CD8-positive, alpha-beta memory T cell (primary cell): ENCODE measurements at places on chromosomes 13 and 19. TPM values are rescaled to one million over a fixed set of nuclear protein-coding genes. Genes with fewer than 3 reads are reported as not detected.
A peak's percentile ranks its signal among the peaks of the same experiment; 100 is the strongest.

DNA sequence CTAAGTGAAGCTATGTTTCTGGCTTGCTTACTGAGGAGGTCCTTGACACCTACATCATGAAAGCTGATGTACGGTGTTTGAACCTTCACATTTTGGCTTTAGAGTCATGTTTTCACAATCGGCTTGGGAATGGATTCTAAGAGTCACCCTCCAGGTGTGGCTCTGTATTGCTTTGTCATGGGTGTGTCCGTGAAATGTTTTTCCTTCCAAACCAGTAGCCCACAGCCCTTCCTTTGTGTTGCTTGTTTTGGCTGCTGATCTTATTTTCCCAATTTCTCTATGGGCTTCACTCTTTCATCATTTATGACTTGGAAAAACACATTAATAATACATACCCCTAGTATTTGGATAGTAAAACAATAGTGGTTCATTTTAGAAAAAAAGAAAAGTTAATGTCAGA, 240.6 kb downstream of the GGACT start:
- no peak for DNase-seq

DNA sequence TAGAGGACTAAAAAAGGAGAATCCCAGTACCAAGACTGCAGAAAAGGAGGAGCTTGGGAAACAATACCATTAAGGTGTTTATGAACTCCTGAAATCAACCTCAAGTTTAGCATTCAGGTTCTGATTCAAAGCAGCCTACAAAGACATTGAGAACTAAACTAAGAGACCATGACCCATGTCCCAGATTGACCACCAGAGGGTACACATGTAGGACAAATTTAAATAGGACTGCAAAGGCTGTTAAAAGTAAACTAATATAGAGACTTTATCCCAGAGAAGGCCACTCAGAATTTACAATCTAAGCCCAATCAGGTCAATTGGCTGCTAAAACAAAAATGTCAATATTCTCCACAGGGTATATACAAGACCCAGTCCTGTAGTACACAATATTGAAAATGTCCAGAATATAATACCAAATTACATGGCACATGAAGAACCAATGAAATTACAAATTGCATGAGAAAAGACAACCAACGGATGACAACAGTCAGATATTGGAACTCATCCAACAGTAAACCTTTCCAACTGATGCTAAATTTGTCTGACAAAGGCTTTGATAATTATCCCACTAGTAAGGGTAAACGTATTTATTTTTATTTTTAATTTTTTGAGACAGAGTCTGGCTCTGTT, 682.4 kb downstream of the UQCRFS1 start:
- DNase-seq: no peak

DNA sequence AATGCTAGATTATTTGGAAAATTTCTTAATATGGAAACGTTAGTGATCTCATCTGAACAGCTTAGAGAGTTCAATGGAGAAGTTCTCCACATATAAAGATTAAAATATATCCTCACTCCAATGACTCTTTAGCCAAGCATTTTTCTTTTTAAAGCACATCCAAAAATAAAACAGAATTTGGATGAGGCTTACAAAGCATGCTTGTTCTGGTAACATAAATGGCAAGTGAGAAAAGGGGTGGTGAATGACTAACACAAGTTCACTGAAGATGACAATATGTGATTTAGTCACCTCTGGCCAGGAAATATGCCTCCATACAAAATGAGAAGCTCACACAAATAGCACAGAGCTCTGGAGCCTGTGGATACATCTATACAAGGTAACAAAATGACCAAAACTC, 253.0 kb downstream of the PCDH20 start:
- no peak for DNase-seq

DNA sequence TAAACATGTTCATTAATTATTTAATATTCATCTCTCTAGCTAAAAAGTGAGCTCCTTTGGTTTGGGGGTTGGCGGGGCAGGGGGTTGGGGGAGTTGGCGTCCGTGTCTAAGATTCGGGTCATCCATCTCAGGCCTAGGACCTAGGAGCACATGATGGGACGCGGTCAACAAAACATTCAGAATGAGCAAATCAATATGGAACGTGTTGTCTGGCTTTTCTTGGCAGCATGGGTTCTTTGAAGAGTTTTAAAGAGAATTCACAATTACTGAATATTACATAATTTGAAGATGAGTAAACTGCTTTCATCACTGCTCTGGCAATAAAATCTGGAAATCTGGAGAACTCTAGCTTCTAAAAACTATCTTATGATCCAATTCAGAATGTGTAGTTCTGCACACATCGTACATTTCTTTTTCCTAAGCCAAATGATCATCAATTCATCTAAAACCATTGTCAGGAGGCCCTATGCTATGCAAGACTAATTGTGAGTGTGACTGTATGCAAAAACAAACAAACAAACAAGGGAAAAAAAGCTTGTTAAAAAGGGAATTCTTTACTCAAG, 5.4 kb upstream of the ARGLU1 start:
- no peak for DNase-seq

DNA sequence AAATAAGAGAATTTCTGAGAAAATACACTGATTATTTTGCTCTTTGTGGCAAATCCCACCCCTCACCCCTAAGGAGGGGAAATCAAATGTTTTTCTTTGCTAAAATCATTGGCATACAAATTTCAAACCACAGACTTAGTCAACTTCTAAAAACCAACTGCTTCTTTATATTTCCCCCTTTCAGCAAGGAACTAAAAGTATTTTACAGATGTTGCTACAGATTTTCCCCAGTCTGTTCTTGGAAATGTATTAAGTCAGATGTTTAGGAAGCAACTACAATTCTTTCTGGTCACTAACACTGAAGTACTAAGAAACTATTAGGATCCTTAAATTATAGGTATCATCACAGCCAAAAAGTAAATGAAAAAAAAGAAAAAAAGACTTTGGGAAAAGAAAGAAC, 6.9 kb downstream of the MTMR6 start:
- no peak for DNase-seq

GRCh38 chr13:112931028-112931934, 37.7 kb upstream of the MCF2L start:
- DNase-seq: no peak

- DNase-seq: no peak
These were observed 56.5 kb downstream of the TSC22D1 start for GRCh38 chr13:44519642-44520041.

DNA sequence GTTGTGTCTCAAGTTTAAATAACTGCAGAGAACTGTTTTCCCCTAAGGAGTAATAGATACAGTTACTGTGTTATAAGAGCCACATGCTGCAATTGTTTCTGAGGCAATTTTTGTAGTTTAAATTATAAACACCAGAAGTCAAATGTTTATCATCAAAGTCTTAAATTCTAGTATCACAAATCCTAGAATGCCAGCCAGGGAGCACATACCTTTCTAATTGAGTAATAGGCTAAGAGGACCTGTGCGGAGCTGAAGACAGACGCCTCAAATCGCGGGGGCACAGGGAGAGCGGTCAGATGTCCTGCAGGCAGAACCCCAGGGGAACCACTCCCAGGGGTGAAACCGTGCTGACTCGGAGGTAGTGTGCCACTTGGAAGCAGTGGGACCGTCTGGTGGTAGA, 65.2 kb upstream of the TNFRSF19 start:
- no peak for DNase-seq

DNA sequence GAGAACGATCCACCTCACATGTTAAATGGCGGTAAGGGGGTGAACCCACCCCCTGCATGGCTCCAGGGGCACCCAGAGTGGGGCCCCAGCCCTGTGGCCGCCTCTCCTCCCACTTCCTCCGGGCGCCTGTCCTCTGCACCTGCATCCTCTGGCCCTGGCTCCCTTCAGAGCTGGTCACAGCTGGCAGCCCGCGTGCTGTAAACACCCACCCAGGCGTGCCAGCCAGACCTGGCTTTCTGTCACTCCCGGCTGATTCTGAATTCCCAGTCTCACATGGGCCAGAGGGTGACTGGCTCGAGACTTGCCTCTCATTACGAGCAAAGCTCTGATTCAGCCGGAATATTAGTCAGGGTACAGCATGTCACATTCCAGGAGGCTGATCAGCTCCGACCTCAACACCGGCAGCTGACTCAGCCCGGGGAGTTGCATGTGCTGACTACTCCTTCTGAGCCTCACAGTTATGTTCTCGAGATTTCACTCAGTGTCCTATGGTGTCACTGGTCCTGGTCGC, 75.1 kb downstream of the GNG7 start:
- no peak for DNase-seq

- DNase-seq: no peak
These were observed 171.4 kb downstream of the OXGR1 start for GRCh38 chr13:96822895-96823294.

GRCh38 chr13:110600261-110600819, 15.0 kb upstream of the NAXD start:
- DNase-seq: no peak

DNA sequence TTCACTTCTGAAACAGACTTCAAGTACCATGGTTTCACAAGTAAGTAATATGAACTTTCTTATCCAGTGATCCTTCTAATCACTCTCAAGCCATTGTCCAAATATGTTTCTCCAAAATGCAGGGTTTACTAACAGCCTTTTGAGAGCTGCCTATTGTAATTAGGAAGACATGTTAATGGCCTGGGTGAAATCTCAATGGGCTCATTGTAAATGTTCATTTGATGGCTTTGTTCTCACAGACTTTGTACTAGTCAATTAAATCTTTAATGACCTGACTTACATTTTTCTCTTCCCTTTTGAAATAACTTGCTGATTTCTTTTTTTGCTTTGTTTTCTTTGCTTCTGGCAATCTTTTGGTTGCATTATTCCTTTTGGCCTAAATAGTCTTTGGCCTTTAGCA, 444.8 kb downstream of the LIG4 start:
- DNase-seq: no peak

DNA sequence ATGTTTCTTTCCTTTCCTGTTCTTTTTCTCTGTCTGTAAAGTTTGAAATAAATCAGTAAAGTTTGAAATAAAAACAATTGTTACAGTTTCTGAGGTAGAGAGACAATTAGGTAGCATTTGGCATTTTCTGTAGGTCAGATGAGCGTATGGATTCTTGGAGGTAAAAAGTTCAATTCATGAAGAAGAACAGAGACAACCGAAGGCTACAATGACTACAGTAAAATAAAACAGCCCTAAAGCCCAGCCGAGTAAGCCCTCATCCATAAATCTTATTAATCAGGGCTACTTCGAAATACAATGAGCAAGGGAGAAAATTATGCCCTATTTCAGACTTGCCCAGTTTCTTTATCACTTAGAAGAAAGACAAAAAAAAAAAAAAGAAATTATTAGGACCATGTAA, 941.9 kb upstream of the SLC10A2 start:
- DNase-seq: no peak

DNA sequence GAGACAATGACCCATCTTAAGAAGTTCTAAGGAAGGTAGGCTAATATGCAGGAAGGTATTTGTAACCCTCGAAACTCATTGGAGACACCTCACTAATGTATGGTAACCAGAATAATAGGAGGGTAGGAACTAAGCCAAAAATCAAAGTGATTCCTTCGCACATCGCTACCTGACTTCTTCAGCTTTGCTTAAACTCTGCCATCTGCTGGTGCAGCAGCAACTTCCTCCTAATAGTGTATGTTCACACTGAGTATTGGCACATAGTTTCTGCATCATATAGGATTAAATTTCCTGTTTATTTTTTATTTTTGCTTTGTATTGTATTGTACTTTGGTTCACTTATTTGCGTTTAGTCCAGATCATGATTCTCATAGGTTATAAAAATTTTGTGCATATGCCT, 676.2 kb downstream of the GPC5 start:
- no peak for DNase-seq

DNA sequence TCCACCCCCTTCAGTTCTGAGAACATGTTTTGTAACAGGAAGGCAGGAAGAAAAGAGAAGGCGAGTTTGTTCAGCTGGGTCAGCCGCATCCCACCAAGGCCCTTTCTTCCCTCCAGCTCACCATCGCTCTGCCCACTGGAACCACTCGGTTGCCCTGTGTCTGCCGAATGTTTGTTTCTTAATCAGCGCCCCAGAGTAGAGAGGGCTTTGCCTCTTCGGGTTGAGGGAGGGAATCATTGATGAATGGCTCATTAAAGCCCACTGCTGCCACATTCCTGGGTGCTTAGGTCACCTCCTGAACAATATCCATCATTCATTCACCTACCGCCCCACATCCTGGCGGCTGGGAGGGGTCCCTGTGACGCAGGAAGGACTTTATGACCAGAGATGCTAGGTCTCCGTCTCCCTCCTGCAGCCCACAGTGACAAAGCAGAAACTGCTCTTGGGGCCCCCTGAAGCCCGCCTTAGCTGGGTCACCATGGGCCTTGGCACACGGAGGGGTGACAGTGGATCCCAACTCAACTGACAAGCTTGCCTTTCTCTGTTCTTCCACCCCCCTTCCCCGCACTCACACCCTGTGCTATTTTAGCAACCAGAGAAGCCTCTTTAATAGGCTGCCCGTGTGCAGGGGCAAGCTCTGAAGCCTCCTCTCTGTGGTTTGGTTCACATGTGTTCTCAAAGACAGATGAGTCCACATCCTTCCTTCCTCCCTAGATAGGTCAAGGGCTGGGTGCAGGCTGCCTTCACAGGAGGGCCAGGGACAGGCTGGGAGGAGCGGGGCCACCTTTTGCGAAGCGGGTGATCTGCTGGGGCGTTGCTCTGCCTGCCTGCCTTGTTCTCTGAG, 46.2 kb downstream of the ACTN4 start:
- DNase-seq: peak; percentile 72

DNA sequence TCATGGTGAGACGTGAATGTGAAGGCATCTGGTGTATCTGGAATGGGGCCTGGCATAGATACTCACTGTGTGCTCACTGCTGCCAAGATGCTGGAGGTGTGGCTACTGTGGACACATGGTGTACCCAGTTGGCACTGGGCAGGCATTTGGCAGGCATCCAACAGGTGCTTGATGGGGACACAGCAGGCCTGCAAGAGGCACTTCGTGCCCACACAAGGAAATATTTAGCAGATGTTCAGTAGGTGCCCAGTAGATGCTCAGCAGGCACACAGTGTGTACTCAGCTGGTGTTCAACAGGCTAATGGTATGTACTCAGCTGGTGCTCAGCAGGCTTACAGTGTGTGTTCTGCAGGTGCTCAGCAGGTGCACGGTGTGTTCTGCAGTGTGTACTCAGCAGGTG, 14.2 kb downstream of the CRTC1 start:
- no peak for DNase-seq

DNA sequence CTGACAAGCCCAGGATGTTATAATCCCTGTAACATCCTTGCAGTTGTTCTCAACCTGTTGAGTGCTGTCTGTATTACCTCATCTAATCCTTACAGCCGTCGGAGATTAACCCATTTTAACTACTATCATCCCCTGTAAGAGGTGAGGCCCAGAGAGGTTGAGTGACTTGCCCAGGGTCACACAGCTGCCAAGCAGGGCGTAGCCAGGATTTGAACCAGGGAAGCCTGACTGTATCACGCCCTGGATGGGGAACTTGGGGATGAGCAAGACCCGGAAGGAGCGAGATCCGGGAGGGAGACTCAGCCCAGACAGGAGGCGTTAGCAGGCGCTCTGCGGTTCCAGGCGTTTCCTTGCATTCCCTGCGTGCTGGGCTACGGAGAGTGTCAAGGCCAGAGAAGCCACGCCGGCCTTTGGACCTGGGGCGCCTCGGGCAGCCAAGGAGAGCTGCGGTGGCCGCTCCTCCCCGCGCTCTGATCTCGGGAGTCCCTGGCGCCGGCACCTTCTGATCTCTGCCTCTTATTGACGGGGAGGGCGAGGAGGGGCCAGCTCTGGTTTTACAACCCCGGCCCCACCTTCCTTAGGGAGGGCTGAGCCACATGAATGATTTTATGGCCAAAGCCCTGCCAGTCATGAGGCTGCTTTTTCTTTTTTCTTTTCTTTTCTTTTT, 6.2 kb downstream of the SULT2B1 start:
- no peak for DNase-seq

Gene POSTN
- total RNA-seq: not detected

Gene CEACAM16
- not detected for total RNA-seq

Gene OR7A5
- not detected for total RNA-seq

Gene S1PR2
- 19.9 TPM for total RNA-seq

Gene ICAM5
- total RNA-seq: 1.8 TPM
